ENCODE measurements at places on chromosomes 2 and 18.

DNA sequence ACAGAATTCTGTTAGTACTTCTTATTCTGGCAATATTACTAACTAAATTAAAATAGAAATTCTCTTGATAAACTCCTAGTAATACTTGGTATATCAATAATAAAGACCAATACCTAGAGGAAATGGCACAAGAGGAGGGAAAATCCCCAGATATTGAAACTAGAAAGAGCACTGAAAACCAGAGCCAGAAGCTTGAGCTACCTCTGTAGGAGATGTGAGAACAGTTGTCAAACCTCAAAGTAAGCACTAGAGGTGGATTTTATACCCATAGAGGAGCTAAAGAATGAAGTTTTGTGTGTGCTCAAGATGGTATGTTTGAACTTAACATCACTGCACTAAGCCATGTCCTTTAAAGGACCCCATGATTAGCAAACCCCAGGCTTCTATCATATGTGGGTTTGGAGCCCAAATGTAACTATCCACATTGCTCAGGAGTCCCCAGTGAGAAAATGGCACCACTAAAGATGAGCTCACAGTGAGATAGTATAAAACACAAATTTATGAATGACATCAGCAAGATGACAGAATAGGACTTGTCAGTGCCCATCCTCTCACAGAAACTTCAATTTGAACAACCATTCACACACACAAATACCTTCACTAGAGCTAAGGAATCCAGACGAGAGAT lies 122.1 kb downstream of the PKP4 start:
- DNase-seq = no peak

GRCh38 chr2:11655495-11655894 lies 14.5 kb downstream of the NTSR2 start:
- peak; percentile 8 for DNase-seq

- no peak for DNase-seq
Measured at GRCh38 chr2:197116306-197116879, 189.9 kb upstream of the PGAP1 start.

DNA sequence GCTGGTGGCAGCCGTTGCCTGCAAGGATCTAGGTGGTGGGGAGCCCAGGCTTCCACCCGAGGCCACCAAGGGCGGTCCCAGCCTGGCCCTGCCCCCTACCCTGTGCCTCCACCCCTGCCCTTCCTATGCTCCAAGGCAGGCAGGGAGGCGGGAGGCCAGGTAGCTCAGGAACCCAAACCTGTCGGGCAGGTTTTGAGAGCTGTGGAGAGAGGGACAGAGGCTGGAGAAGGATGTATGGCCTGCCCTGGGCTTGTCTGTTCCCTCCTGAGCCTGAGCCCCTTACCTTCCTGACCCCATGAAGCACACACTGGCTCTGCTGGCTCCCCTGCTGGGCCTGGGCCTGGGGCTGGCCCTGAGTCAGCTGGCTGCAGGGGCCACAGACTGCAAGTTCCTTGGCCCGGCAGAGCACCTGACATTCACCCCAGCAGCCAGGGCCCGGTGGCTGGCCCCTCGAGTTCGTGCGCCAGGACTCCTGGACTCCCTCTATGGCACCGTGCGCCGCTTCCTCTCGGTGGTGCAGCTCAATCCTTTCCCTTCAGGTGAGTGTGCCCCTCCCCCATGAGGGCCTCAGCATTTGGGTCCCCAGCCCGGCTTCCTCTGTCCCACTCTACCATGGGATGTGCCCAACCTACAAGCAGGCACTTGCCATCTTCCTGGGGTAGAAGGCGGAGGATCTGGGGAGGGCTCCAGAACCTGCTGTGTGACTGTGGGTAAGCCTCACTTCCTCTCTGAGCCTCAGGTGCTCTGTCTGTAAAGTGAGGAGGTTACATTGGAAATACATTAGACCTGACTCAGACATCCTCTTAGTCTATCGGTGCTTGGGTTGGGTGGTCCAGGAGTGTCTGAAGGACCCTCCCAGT lies at the start of gene PROM2:
PROM2 (plus strand) TSS at position 159 of the 860 bp plus-strand sequence; CDS start at position 296, 137 bp downstream.
- no peak for DNase-seq

GRCh38 chr2:148451046-148451445 lies 193.5 kb upstream of the EPC2 start:
- DNase-seq = no peak

- DNase-seq = no peak
Measured at GRCh38 chr2:11962707-11963328, 216.4 kb downstream of the LPIN1 start.

- DNase-seq = peak; percentile 69
Measured at GRCh38 chr2:45237128-45237527, 227.9 kb upstream of the SIX2 start.

DNA sequence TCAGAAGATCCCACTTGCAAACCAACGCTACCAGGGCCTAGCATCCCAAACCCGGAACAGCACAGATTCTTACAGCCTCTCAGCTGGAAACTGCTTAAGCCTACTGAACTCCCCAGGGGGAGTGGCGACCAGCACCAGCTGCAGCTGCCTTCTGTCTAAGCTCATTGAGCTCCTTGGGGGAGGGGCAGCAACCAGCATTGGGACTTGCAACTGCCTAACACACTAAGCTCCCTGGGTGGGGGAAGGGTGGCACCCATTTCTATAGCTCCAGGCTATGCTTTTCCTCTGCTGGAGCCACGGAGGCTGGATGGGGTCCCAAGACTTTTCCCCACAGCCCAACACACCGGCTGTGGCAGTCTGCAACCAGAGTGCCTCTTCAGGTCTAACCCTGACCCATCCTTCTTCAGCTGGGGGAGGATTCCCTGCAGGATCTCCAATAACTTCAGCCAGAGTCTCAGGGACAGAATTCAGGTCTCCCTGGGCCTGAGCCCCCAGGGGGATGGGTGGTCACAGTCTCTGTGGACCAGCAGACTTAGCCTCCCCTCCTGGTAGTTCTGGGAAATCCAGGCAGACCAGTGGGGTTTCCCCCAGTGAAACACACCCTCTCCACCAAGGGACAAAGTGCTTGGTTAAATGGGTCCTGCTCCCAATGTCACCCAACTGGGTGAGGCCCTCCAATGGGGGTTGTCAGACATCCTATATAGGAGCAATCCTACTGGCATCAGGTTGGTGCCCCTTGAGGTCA lies 45.9 kb upstream of the ITGA4 start:
- DNase-seq = peak; percentile 94

GRCh38 chr18:49849331-49850217 lies 36.2 kb upstream of the ACAA2 start:
- peak; percentile 100 for DNase-seq

GRCh38 chr2:234047361-234047760 lies 3.1 kb upstream of the SPP2 start:
- no peak for DNase-seq

DNA sequence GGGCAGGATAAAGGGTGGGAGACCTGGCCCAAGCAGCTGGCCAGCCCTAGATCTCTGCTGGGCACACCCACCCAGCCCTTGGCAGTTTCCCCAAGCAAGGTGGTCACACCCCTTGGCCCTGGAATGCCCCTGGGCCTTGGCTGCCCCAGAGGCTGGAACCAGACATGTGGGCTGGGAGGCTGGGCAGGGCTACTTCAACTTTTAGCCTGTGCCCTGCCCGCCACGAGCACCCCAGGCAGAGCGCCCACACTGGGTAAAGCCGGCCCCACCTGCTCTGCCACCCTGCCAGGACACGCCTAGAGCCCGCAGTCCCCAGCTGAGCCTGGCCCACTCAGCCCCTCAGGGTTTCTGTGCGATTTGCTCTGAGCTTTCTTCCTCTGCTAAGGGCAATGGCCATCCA lies 119.7 kb upstream of the SMAD2 start:
- peak; percentile 37 for DNase-seq

DNA sequence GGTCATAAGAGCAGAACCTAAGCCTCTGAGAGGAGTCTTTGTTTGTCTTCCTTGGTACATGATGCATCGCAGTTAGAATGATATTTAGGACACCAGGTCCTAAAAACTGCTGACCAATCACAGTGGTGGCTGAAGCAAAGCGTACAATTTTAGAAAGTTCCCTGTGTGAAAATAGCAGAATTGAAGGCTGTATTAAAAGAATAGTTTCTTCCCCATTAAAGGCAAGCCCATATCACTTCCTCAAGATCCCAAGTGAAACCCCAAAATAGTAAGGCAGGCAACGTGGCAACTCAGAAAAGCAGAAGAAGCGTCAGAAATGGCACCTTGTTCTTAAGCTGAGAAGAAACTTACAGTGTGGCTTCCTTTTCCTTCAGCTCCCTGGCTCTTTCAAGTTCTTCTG lies 154.8 kb upstream of the PGAP1 start:
- DNase-seq = no peak

- DNase-seq = peak; percentile 73
Measured at GRCh38 chr18:37402735-37403099, 162.9 kb downstream of the CELF4 start.

DNA sequence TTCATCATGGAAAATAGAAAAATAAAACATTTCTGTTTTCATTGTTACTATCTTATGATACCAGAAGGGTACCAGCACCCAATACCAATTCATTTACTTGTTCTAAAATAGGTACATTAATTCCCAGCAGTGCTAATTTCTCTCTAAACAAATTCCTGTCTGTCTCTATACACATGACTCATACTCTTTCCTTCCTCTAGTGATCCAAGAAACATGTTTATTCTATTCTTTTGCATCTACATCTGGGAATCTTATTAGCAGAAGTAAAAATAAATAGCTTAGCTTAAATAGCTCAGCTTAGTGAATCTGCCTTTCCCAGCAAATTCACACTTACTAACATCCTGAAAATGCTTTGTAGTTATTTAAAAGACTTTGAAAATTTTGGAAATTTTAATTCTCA lies 84.5 kb upstream of the MAPRE2 start:
- DNase-seq = no peak

Data from NCI-H69 (cell line).